ENCODE measurements at places on chromosomes 3 and 15. TPM values are rescaled to one million over a fixed set of nuclear protein-coding genes. Genes with fewer than 3 reads are reported as not detected.

The TTC23 gene
- 39.3 TPM for total RNA-seq

The SLC28A1 gene
- not detected for total RNA-seq

The NR2E3 gene
- 1.6 TPM for total RNA-seq

The PDZRN3 gene
- total RNA-seq = 12.8 TPM

The ADGRG7 gene
- total RNA-seq = 0.39 TPM

The LMAN1L gene
- total RNA-seq = 0.11 TPM

The ALG1L2 gene
- total RNA-seq = 0.65 TPM

The ESYT3 gene
- total RNA-seq = 8.5 TPM

The TAMM41 gene
- 10.2 TPM for total RNA-seq

The GOLGA6L10 gene
- not detected for total RNA-seq

The CMTM8 gene
- not detected for total RNA-seq

The ATP13A5 gene
- total RNA-seq = not detected

The ITPKA gene
- total RNA-seq = under 0.01 TPM

The ADAMTS9 gene
- total RNA-seq = 13.0 TPM

Measured in placental epithelial cell (primary cell).